ENCODE measurements at places on chromosomes 11 and 22. TPM values are rescaled to one million over a fixed set of nuclear protein-coding genes. Genes with fewer than 3 reads are reported as not detected.

The PNPLA2 gene
- 123 TPM for total RNA-seq

The CCDC82 gene
- total RNA-seq: 9.6 TPM

The KRTAP5-5 gene
- not detected for total RNA-seq

DNA sequence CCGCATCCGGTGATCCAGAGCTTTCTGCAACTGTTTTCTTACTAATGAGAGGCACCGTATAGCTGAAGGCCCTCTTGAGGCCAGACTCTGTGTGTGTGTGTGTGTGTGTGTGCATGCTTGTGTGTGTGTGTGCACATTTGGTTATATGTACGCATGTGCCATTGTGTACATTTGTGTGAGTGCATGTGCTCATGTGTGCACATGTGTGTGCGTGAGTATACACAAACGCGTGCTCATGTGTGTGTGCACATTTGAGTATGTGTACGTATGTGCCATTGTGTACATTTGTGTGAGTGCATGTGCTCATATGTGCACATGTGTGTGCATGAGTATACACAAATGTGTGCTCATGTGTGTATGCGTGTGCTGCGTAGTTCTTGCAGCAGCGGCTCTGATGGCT, 12.3 kb upstream of the FGF19 start:
- DNase-seq: no peak

- DNase-seq: no peak
These were observed 84.4 kb downstream of the MRTFA start for GRCh38 chr22:40552070-40552469.

GRCh38 chr22:31099386-31099785, 8.0 kb downstream of the SELENOM start:
- DNase-seq: no peak

- DNase-seq: no peak
These were observed 56.2 kb upstream of the ARHGAP42 start for GRCh38 chr11:100630898-100631297.

- no peak for DNase-seq
These were observed 78.7 kb downstream of the SHANK2 start for GRCh38 chr11:71173709-71174108.

DNA sequence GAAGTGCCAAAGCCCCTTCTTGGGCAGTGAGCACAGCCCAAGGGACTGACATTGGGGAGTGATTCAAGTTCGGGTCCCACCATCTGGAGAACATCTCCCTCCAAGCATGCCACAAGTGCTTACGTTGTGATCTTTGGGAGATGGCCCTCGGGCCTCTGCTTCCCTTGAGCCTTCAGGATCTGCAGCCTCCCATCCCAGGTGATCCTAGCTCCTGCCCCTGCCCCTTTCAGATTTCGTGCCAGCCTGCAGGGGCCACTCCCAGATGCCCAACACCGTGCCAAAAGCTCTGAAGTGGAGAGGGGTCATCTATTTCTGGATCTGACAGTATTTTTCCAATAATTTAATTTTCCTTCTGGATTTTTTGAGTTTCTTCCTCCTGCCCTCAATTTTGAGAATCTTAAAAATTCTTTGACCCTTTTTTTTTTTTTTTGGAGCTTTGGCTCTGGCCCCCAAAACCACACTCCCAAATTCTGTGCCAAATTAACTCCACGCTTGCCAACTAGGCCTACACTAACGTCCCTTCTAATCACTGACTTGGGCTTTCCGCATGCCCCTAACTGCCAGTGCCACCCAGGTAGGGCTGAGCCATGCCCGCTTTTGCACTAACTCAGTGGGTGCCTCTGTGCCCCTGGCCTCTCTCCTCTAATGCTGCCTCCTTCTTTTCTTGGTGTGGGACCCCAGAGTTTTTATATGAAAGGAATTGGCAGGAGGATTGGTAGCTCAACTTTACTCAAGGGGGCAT, 25.3 kb downstream of the PHLDB1 start:
- DNase-seq: no peak

GRCh38 chr22:39707816-39708215, 137.3 kb downstream of the CACNA1I start:
- no peak for DNase-seq

- no peak for DNase-seq
These were observed 6.8 kb upstream of the CREB3L1 start for GRCh38 chr11:46270684-46271083.

- no peak for DNase-seq
These were observed 35.8 kb downstream of the TNKS1BP1 start for GRCh38 chr11:57288771-57289579.

DNA sequence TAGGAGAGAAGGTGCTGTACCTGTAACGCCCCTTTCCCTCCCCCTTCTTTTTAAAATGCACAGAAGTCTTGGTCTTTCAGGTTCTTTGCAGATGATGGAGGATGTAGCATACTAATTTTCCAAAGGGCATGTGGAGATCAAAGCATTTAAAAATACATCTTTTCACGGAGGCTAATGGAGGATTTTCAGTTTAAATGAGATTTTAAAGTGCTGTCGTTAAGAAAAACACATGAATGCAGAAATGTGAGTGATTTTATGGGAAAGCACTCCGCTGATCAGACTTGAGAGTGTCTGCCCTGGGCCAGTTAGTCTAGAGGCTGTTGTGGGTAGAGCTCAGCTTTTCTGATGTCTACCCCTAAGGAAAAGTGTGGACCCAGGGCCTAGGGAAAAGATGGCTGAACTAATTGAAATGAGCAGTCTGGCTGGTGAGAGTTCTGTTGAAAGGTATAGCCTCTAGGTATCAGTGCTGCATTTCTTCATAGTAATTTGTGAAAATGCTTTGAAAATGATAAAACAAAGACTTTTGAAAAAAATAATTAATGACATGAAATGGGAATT, 2.5 kb downstream of the AMOTL1 start:
- DNase-seq: no peak

GRCh38 chr11:12075822-12076821, 34.3 kb upstream of the MICAL2 start:
- no peak for DNase-seq

GRCh38 chr11:15817001-15817400, 539.3 kb downstream of the SOX6 start:
- DNase-seq: no peak

GRCh38 chr11:129102756-129103155, 89.4 kb downstream of the ARHGAP32 start:
- DNase-seq: no peak

DNA sequence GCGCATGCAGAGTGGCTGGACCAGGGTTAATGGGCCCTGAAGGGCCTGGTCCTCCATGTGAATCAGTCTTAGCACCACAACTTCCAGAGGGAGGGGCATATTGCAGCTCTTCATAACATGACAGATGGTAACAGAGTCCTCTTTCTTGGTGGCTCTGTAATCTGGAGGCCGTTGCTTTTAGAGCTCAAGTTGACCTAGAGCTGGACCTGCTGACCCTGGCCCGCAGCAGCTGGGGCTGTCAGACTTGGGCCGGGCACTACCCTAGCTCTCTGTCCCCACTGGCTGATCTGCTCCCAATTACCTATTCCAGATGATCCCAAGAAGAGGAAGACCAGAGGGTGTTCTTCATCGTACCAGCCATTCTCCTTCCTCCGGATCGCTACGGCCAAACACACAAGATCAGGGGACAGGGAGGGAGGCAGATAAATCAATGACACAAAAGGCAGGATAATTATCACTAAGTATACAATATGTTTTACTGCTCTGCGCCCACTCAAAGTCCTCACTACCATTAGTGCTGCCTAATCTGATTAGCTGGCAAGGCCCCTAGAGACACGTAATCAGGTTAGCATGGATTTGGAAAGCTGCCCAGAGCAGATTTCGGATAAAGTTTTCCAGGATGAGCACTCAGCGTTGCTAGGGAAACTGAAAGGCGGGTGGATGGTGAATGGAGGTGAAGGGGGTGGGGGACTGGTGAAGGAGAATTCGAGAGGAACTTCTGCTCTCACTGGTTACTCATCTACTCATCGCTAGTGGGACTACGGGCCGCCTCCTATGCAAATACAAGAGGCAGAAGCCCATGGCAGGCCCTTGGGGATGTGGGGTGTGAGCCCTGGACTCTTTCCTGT, 64.5 kb upstream of the PHOX2A start:
- DNase-seq: no peak

DNA sequence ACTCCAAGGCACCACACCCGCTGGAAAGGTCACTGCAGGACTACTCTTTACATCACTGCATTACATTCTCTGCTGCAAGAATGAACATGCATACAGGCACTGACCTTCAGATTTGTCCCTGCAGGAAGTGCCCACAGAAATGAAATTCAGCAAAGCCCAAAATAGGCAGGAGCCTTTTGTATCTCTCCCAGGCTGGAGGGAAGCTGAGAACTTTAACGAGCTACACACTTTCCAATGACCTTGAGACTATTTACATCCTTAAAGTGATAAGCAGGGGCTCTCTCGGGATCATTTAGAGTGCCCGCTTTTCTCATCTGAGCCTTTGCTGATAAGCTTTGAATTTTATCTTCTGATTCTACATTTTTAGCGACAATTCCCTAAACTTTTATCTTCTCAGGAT, 12.5 kb downstream of the FEZ1 start:
- DNase-seq: no peak

GRCh38 chr22:44753189-44754042, 1.0 kb downstream of the ARHGAP8 start:
- no peak for DNase-seq

DNA sequence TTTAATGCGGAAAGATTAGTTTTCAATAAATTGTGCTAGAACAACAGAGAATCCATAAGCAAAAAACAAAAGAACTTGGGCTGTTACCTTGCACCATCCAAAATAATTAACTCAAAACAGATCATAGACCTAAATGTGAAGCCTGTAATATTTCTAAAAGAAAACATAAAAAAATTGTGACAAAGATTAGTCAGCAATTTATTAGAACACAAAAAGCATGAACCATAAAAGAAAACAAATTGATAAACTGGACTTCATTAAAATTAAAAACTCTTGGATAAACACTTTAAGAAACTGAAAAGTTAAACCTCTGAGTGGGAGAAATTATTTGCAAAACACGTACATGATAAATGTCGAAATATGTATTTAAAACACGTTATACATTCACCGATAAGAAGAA, 21.5 kb downstream of the DDI1 start:
- DNase-seq: no peak

- no peak for DNase-seq
These were observed 133.1 kb downstream of the MICAL2 start for GRCh38 chr11:12243486-12243885.

GRCh38 chr11:2844116-2844842, 41.3 kb downstream of the CDKN1C start:
- no peak for DNase-seq

GRCh38 chr22:42041784-42042183, 28.8 kb downstream of the NAGA start:
- no peak for DNase-seq

- no peak for DNase-seq
These were observed 722.4 kb upstream of the ANO5 start for GRCh38 chr11:21470521-21470920.

- DNase-seq: no peak
These were observed 92.5 kb downstream of the APIP start for GRCh38 chr11:34823639-34824038.

DNA sequence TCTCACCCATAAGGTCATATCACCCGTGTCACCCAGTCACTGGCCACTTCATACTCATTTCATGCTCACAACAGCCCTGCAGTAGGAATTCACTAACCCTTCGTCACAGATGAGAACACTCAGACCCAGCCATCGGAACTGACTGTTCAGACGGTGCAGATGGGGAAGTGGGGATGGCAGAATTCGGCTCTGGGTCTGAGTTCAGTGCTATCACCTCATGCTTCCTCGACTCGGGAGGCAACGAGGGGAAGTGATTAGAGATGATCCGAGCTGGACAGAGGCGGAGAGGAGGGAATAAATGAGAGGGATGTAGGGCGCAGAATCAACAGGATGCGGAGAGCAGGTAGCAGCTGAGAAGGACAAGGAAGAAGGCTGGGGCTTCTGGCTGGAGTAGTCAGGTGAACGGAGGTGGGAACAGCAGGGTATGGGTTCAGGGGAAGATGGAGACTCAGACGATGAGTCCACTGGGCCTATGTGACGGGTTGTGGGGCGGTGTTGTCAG, 4.7 kb downstream of the B3GNT6 start:
- DNase-seq: no peak

DNA sequence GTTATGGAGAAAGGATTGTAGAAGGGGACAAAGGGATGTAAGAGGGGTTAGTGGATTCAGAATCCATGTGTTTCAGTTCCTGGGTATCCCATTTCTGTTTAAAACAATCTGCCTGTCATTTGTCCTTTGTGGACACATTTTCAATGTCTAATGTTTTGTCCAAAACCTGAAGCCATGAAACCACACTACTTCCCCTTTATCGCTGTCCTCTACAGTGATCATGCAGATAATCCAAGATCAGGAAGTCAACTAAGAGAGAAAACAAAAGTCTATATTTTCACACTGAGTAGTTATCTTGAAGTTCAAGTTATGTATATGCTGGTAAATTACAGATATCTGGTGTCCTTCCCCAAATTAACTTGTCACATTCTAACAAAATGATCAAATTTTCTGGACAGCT, 457.0 kb downstream of the NTM start:
- DNase-seq: no peak

DNA sequence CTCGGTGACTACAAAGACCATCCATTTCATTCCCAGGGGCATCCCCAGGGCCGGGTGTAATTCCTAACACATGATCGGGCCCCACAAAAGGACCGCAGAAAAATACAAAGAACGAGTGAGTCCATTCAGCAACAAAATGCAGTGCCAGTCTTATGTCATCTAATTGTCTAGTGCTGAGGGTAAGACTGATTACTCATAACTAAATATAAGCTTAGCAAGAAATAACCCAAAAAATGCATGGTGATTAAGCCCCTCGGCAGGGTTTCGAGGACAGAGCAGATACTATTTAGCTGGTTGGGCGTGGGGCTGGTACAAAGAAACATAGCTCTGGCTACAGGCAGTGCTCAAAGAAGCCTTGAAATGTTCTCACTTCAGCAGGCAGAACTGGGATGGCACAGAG, 1078.9 kb downstream of the OPCML start:
- DNase-seq: no peak

- DNase-seq: no peak
These were observed 33.8 kb downstream of the SLC35F2 start for GRCh38 chr11:107824668-107825369.

DNA sequence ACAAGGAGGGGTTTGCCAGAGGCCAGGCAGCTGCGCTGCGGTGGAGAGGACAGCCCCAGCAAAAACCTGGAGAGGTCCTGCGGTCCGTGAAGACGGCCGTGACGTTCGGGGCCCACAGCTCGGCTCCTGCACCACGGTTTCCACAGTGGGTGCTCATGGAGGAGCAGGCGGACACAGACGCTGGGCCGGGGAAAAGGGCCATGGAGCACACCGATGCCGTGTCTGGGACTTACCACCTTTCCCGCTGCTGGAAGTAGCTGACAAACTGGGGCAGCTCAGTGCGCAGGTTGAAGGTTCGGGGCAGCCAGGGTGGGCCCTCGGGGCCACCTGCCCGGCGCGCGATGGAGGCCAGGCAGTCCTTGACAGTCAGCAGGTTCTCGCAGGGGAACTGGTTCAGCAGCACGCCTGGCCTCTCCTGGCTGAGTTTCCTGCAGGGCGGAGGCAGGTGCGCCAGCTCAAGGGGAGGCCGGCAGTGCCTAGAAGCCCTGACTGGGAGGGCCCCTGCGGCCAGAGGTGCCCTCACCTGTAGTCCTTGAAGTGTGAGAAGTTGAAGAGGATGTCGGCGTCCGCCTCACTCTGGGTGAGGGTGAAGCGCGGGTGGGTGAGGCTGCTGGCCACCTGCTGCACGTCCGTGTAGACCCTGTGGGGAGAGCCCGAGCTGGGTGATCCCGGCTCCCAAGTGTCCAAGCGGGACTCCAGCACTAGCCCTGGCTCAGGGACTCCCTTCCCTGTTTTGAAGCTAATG, 12.8 kb downstream of the TTLL12 start:
- no peak for DNase-seq

Data from right atrium auricular region (tissue), 2 donors.